ENCODE measurements at places on chromosomes 16 and 17.

DNA sequence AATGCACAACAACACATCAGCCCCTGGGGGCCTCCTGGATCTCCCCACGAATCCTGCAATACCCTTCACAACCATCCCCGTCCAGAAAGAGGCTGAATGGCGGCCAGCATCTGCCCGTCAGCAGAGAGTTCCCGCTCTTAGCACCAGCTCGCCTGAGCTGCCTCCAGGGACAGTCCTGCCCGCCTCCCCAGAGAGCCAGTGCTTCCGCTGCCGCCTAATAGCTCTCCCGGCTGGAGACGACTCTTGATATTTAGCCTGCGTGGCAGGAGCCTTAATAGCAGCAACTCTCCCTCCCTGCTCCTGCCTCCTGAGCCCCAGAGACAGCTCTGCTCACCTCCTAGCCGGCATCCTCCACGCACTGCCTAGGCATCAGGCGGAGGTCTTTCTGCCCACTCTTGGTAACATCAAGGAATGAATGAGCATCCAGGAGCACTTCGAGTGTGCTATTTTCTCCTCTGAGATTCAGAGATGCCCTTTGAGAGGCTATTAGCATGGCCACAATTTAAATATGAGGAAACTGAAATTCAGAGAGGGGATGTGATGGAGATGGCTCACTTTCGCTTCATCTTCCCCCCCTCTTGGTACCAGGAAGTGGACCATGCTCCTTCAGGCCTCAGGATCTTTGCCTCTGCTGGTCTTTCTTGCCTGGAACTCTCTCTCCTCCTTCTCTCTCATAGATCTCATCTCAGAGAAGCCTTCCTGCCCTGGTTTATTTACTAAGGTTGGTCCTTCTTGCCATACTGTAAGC, 67.9 kb downstream of the RAI1 start:
- no peak for DNase-seq

DNA sequence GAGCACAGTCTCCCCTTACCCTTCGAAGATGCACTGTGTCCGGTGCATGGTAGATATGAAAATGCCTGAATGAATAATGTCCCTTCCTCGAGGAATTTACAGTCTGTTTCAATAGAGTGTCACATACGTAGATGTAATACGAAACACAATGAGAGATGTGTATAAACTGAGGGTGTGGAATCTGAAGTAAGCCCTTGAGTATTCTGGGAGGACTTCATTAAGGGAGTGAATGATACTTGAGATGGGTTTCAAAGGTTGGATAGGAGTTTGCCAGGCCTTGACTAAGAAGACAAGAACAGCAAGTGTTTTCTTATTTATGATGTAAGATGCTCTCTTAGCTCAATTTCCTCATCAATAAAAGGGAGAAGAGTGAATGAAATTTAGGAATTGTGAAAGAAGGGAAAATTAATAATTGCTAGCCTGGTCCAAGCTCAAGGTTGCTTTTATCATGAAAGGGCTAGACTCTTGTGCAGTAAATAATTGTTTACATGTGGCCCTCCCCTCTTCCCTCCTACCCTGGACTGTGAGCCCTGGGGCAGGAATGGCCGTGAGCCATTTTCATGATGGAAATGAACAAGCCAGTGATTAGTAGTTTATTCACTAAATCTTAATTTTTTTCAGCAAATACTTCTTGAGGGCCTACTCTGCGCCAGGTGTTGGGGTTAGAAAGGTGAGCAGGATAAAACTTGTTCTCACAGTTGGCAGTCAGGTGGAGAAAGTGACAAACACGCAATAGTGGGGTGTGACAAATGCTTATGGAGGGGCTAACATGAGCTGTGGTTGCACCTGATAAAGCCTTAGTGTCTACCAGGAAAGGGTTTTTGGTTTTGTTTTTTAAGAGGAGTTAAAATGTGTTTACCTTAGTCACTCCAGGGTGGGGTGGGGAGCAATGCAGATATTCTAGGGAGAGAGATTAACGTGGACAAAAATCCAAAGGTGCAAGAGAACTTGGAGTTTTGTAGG, 1.6 kb downstream of the KIF22 start:
- DNase-seq = no peak

- DNase-seq = no peak
These were observed 42.4 kb upstream of the ZNF629 start for GRCh38 chr16:30829130-30830071.

DNA sequence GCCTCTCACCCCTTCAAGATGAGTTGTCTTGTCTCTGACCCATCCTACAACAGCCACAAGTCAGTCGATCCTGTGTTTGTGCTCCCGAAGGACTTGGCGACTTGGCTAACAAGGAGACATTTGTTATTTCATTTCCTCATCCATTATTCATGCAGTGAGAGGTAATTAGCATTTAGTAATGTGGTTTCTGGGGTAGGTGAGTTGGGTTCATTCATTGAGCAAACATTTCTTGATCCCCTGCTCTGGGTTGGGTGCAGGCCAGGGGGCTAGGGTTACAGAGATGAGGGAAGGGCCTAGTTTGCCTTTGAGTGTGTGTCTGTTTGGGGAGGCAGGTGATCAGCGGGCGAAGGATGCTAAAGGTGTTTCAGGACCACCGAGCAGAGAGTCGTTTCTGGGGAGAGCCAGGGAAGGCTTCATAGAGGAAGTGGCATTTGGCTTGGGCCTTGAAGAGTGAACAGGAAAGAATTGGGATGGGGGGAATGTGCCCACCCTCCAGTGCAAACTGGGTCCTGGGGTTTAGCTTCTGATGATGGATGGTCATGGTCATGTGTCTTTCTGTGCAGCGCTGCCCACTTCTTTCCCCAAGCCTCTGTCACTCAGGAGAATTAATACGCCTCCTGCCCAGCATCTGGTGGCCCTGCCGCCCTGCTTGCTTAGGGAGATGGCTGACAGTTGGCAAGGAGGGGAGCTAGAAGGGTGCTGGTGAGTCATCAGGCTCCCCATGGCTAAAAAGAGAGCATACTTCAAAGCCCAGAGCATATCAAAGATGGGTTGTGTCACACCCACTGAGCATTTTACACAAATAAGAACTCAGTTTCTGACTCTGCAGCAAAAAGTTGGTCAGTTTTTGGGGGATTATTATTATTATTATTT, 38.5 kb downstream of the MSI2 start:
- DNase-seq = peak; percentile 12

DNA sequence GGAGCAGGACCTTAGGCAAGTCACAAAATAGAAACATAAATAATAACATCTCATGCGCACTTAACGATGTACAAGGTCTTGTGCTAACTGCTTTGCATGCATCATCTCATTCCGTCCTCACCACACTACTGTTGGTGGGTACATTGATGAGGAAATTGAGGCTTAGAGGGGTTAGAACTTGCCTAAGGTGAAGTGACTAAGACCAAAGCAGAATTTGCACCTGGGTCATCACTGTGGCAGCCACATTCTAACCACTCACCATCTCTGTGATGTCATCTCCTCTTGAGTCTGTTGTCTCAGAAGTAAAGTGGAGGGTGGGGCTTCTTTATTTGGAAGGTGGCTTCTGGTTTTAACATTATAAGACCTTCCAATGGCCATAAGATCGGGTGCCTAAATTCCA, 20.4 kb upstream of the TRIM25 start:
- DNase-seq = no peak

DNA sequence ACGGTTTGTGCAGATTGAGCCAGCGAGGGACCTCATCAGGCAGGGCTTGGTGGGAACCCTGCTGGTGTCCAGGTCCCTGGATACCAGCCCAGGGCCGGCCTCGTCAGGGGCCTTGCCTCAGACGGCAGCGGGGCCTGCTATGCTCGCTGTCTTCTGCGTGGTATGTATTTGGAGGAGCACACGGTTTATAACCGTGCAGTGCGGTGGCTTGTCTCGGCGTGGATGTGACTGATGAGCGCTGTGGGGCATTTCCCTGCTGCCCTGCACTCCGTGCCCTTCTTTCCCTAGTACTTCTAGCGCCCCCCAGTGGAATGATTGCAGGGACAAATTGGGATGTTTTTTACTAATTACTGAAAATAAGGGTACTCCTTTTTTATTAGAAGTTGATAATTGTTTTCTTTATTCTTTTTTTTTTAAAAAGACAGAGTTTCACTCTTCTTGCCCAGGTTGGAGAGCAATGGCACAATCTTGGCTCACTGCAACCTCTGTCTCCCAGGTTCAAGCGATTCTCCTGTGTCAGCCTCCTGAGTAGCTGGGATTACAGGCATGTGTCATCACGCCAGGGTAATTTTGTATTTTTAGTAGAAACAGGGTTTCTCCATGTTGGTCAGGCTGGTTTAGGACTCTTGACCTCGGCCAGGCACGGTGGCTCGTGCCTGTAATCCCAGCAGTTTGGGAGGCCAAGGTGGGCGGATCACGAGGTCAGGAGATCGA, 15.3 kb downstream of the TBCD start:
- no peak for DNase-seq

DNA sequence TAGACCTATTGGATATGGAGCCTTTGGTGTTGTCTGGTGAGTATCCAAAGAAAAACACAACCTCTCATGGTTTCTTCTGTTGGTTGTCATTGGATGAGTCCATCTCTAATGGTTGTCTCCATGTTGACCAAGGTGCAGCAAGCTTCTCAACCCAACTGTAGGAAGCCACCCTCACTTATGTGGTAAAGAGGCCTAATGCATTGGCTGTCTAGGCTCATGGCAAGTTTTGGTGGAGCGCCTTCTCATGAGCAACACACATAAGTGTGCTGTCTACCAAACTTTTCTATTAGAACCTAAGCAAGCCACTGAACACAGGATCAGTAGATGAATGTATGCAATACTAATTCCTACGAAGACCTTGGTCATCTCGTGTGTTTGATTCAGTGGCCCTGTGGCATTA, 819 bp downstream of the NLK start:
- DNase-seq = no peak

DNA sequence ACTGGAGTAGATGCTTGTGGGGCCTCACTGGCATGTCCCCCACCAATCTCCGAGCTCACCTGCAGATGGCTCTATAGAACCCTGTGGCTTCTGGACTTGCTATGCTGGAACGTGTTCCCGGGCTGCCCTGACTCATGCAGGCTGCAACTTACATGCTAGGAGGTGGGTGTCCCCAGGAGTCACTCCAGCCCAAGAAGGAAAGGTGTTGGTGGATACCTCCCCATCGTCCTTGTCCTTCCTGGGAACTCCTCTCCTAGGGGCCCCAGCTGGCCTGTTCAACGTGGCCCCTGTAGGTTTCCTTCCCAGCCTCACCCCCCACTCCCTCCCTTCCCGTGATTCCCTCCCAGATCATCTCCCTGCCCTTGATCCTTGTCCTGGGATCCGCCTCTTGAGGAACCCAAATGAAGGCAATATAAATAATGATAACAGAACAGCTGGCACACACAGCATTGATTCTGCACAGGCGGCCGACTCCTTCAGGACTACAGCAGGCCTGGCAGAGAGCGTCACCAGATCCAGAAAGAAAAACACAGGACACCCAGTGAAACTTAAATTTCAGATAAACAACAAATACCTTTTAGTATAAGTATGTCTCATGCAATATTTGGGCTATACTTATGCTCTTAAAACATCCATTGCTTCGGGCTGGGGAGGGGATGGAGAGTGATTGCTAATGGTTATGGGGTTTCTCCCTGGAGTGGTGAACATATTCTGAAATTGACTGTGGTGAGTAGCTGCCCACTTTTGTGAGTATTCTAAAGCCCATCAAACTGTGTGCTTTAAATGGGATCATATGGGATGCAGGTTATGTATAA, 221.1 kb upstream of the GSE1 start:
- DNase-seq = no peak

GRCh38 chr17:630801-631200, 83.8 kb downstream of the VPS53 start:
- DNase-seq = no peak

DNA sequence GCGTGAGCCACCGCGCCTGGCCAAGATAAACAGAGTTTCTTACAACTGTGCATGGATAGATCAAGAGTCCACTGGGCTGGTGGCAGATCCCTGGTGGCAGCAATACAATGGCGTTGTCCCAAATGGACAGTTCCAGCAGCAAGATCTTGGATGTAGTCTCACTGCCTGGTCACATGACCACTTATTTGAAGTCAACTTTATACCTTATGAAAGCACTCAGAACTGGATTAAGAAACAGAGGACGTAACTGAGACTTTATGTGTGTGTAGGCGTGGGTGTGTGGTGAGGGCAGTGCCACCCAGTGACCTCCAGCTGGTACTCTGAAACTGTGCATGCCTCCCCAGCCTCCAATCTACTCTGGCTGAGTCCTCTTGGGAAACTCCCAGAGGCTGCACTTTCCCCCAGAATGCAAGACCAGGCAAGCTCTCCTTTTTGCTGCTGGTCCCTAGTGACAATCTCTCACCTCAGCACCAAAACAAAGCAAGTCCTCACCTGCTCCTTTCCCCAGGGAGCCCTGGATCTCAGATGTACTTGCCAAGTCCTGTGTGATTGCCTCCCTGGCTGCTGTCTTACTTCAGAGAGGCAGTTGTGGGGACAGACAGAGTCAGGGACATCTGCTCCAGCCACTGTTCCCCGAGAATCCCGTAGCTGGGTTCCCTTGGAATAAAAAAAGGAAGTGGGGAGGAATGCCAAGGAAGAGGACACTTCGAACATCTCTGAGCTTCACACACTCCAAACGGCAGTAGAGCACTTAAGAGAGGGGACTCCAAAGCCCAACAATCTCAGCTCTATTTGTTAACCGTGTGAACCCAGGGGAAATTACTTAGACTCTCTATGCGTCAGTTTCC, 11.7 kb upstream of the ST6GALNAC2 start:
- DNase-seq = no peak

GRCh38 chr17:68231541-68231940, 16.3 kb upstream of the AMZ2 start:
- no peak for DNase-seq

- no peak for DNase-seq
These were observed 26.3 kb downstream of the ARHGAP23 start for GRCh38 chr17:38454532-38454931.

DNA sequence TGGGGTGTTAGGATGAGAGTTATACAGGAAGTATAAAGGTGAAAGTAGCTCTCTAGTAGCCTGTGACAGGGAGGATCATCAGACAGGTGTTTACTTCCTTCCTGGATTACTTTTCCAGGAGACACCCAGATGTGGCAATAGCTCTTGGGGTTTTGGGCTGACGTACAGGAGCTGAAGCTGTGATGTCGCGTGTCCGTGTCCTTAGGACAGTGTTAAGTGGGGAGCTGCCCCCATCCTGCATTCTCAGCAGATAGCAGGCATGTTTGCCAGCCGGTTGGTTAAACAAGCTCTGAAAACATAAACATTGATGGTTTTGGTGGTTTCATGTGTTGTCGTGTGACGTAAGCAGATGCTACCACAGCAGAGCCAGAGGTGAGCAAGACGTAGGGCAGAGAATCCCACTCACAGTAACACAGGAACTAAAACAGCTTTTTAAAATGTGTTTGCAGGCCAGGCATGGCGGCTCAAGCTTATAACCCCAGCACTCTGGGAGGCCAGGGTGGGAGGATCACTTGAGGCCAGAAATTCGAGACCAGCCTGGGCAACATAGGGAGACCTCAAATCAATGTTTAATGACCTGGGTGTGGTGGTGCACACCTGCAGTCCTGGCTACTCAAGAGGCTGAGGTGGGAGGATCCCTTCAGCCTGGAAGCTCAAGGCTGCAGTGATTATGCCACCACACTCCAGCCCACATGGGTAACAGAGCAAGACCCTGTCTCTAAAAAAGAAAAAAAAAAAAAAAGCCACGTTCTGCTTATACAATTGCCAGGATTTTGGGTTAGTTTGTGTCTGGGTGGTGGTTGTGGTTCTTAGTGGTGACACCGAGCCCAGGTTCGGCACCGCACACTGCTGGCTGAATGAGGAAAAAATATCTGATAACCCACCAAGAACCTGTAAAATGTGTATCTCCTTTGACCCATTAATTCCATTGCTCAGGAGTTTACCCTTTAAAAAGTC, 18.2 kb upstream of the IL17C start:
- no peak for DNase-seq

- no peak for DNase-seq
These were observed 4.1 kb upstream of the TMEM11 start for GRCh38 chr17:21218101-21218500.

GRCh38 chr16:72975809-72976437, 72.0 kb downstream of the ZFHX3 start:
- DNase-seq = no peak

Measured in activated naive CD8-positive, alpha-beta T cell treated with anti-CD3 and anti-CD28 coated beads, Interleukin-2, amount 50 U/mL, for 16 hours (primary cell).